ENCODE measurements at places on chromosomes 5 and 9. TPM values are rescaled to one million over a fixed set of nuclear protein-coding genes. Genes with fewer than 3 reads are reported as not detected.

The BARX1 gene
- 0.37 TPM for total RNA-seq

DNA sequence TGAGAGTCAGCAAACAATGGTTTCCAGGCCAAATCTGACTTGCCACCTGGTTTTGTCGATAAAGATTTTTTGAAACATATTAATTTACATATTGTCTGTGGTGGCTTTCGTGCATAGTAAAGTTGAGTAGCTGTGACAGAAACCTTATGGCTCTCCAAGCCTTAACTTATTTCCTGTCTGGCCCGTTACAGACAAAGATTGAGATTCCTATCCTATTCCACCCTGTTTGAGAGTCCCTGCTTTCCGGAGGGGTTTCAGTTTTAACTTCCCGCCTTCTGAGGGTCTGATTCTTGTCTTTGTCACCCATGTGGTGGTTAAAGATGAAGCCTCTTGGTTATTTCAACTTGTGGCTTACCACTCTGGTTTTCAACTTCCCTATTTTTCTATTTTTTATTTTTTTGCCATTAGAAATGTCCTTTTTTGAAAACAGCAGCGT, 11.4 kb downstream of the OTULIN start:
- ATAC-seq = no peak

The PAPPA gene
- total RNA-seq = 1.9 TPM

The PCDHA11 gene
- total RNA-seq = 0.85 TPM

DNA sequence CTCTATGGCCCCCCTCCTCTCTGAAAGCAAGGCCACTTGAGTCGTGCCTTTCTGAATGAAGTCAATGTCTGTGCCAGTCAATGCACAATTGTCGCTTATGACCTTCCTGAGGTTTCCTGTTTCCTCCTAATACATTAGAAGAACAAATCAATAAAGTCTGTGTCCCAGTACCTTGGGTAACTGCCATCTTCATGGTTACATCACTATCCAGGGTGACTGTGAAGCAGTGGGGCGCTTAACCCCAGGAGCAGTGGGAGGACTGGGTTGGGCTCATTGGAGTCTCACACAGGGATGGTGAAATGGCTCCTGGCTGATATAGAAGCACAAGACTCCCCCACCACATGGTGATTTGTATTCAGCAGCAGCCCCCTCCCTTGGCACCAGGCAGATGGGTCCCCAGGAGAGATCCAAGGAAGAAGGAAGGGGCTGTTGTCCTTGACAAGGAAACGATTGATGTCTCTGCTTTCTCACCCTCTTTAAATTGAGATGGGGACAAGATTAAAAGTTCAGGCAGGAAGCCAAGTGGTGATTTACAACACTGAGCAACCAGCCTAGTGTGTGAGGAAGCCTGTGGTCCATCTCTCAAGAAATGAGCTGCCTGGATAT, 261.9 kb upstream of the ZNF462 start:
- no peak for ATAC-seq

The CYLC2 gene
- not detected for total RNA-seq

- no peak for ATAC-seq
Observed at GRCh38 chr9:130931508-130932254, 7.4 kb downstream of the FIBCD1 start.

DNA sequence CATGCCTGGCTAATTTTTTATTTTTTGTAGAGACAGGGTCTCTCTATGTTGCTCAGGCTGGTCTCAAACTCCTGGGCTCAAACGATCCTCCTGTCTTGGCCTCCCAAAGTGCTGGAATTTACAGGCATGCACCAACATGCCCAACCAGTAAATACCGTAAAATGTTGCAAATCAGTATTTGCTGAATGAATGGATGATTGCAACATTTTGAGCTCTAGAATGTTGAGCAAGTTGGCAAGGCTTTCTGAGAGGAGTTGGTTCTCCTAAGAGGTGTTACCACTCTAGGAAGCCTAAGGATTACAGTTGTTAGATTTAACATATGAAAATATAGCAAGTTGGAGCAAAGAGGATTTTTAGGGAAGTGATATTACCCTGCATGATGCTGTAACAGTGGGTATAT, 15.6 kb upstream of the DMXL1 start:
- no peak for ATAC-seq

All from gastroesophageal sphincter (tissue), 4 donors.